ENCODE measurements at places on chromosomes 4 and X.

- DNase-seq = no peak
These were observed 64.2 kb downstream of the SPINK2 start for GRCh38 chr4:56757261-56757746.

- DNase-seq = peak; percentile 70
These were observed 48.9 kb upstream of the AADAT start for GRCh38 chr4:170138580-170139194.

GRCh38 chr4:187128976-187129375, 405.3 kb upstream of the FAT1 start:
- no peak for DNase-seq

DNA sequence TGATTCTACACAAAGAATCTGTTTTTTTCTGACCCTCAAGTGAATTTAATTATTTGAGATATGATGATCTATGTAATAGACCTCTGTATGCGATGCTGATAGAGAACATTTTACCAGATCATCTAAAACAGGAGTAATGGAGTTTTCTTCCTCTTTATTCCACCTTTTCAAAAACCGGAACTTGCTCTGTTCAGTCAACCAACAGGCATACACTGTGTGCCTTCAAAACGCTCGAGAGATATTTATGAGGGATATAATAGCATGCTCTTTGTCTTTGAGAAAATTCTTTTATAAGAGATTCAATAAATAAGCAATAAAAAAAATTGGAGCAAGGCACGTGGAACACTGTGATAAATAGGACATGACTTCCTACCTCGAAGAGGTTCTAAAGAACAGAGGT, 2.0 kb downstream of the NYX start:
- DNase-seq = no peak

DNA sequence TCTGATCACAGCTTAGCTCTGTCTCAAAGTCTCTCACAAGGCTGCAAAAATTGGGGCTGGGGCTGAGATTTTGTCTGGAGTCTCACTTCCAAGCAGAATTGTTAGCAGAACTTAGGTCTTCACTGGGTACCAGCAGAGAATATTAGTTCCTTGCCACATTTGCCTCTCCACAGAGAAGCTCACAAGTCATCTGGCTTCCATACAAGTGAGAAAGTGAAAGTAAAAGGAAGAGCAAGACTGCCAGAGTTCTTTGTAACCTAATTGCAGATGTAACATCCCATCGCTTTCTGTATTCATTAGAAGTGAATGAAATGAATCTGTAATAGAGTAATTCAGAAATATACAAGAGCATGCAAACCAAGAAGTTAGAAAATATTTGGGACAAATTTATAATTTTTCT, 624.1 kb upstream of the GNPDA2 start:
- no peak for DNase-seq

- no peak for DNase-seq
These were observed 103.4 kb downstream of the LUZP4 start for GRCh38 chrX:115392871-115393270.

GRCh38 chr4:138035781-138036258, 206.3 kb downstream of the SLC7A11 start:
- DNase-seq = no peak

DNA sequence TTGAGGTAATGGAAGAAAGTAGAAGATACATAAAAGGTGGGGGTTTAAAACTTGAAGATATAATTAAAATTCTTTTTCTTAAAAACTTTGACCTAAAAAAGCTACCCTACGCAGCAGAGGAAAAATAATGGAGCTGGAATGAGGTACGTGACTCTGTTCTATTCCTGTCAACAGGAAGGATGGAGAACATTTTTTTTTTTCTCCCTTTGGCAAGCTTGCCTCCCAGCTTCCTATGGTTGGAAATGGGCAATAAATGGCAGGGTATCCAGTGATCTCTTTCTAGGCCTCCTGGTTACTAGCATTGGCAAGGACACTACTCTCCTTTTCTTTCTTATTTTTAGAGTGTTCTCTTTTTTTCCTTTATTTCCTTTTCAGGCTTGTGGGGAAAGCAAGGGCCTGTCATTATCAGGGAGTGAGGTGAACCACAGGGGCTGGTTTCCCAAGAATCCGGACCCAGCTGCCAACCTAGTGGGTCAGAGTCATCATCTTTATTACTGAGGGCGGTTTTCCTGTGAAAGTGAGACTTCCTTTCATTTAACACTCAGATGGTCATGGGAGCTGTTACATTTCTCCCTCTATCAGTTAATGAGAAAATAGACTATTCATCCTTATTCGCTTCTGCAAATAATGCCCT, 224.6 kb downstream of the SPRY1 start:
- no peak for DNase-seq

DNA sequence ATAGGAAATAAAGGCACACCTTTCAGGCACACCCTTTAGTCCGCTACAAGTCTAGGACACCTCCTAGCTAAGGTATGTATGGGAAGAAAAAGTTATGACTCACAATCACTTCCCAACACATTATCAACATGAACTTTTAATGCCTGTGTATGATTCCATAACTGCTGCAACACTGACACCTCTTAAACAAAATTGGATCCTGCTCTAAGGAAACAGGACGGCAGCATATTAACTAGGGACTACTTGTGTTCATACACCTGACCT, 2.4 kb upstream of the PPP3CA start:
- DNase-seq = no peak

DNA sequence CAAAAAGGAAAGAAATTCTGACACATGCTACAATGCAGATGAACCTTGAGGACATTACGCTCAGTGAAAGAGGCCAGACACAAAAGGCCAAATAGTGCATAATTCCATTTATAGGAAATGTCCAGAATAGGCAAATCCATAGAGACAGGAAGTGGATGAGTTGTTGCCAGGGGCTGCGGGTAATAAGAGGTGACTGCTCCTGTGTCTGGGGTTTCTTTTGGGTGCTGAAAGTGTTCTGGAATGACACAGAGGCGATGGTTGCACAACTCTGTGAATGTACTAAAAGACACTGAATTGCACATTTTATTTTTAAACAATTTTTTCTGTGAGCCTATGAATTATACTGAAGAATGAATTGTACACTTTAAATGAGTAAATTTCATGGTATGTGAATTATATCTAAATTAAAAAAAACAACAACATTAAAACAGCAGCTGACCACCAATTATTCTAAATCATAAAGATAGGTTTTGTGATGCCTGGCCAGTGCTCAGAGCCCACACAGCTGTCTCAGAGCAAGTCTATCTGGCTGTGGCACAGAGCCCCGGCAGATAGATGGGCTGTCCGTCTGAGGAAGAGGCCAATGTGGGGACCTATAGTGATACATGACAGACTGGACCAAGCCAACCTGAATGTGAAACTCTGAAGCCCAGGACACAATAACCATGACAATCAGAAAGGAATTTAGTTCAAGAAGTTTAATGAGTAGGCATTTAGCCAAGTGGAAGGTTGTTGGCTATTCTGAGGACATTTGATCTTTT, 23.5 kb upstream of the IRAK1 start:
- no peak for DNase-seq

GRCh38 chrX:153549231-153549630, 31.8 kb downstream of the ATP2B3 start:
- no peak for DNase-seq

GRCh38 chrX:9071031-9071650, 37.2 kb upstream of the FAM9B start:
- DNase-seq = no peak

- DNase-seq = no peak
These were observed 24.5 kb upstream of the MAGEA3 start for GRCh38 chrX:152674135-152674534.

- no peak for DNase-seq
These were observed 109.3 kb upstream of the USP9X start for GRCh38 chrX:40975951-40976350.

DNA sequence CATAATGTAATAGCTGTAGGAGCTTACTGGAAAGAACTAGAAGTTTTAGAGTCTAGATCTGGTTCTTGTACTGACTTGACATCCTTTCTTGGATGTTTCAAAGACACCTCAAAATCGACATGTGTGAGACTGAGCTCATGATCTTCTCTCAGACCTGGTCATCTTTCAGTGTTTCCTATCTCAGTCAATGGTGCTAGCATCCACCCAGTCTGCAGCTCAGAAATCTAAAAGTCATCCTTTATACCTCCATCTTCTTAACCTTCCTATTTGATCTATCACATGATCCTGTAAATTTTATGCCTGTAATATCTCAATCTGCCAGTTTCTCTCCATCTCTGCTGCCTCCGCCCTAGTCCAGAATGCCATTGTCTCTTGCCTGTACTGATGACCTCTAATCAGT, 301.9 kb upstream of the PITX2 start:
- no peak for DNase-seq

DNA sequence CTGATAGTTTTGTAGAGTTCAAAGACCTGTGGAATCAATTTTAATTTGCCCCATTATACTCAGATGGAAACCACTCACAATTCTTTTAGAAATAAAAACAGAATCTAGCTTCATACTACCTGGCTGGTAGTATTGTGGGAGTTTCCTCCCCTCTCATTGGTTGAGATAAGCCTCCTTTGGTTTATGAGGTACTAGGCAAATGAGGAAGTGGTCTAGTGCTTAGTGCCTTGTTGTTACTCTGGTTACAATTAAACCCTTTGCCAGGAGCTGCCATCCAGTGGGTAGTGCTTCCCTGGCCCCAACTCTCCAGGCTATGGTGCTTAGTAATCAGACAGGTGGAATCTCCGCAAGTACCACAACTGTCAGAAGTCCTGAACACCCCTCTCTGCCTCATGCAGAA, 118.3 kb downstream of the CDKL5 start:
- DNase-seq = no peak

- DNase-seq = no peak
These were observed 34.8 kb upstream of the DCK start for GRCh38 chr4:70958681-70959080.

- DNase-seq = no peak
These were observed 1143.9 kb downstream of the PDHA2 start for GRCh38 chr4:96983830-96984229.

GRCh38 chrX:67289055-67289499, 254.7 kb upstream of the AR start:
- no peak for DNase-seq

DNA sequence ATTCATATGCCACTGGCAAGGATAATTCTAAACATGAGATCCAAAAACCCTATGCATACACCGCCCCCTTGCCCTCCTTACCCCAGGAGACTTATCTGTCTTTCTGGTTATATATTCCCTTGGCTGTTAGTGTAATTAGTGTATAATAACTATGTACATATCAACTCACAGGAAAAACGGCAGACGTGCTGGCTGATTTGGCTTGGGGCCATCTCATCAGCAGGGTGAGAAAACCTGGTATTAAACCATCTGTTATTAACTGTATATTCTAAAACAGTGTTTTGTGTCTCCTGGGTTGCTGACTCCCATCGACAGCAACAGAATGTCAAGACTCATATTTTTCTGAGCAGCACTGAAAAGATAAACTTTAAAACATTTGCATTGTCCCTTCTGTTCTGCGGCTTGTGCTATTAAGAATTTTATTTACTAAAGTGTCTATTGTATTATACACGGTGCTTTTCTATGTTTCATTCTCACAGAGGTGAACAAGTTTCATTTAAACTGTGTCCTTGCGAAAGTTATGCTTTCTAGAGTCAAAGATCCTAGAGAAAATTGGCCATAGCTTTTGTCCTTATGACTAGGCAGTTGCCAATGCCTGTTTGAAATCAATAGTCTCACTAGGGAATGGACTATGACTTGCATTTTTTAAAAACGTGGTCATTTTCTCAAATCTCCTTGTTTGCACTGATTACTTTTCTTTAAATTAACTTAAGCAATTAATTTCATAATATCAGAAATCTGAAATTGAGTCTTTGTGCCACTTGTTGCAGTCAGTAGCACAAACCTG, 211.5 kb upstream of the MID1 start:
- DNase-seq = no peak

GRCh38 chr4:141047228-141047884, 85.9 kb downstream of the RNF150 start:
- no peak for DNase-seq

- DNase-seq = no peak
These were observed 472.2 kb downstream of the PCDH7 start for GRCh38 chr4:31192341-31192740.

DNA sequence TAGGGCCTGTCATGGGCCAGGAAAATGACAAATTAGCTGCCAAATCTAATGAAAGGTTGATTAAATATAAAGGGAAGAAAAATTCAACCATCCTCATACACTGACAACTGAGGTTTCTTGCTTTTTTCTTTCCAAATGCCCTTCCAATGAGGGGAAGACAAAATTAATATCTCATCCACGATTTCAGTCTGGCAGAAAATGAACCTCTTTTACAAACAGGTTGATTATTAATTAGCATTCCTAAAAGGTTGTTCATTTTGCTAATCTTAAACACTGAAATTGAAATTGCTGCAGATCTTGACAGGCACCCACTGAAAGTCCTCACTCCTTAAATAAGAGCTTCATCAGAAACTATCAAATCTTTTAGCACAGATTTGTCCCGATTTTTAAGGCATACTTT, 45.5 kb downstream of the NPFFR2 start:
- DNase-seq = no peak

- DNase-seq = no peak
These were observed 20.8 kb downstream of the AMOT start for GRCh38 chrX:112819813-112820212.

DNA sequence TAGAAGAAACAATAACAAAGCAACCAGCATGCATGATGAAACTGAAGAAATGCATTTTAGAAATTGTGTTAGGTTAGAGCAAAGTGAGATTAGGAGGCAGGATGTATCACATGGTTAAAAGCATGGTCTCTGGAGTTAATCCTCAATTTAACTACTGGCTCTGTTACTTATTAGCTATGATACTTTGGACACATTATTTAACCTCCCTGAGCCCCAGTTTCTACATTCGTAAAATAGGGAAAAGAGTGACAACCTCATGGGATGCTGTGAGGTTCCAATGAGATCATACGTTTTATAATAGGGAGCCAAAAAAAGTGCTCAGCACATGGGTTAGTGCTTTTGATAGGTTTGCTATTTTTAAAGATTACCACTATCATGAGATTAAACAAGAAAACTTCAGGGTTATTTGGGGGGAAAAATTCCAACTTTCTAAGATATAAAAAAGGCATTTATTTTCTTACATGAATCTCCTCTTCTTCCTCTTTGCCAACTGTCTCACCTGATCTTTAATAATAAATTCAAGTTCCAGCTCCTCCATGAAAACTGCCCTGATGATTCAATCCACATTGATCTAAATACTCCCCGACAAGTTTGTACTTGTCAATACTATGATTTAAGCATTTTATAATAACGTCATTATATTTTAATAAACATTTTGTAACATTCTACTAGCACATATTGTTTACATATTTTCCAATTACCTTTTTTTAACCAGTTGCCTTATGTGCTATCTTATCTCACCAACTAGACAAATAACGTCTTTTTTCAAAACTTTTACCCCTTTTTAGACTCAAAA, 4.6 kb downstream of the SEC31A start:
- DNase-seq = no peak

GRCh38 chrX:15769300-15769954, 20.9 kb upstream of the ZRSR2 start:
- no peak for DNase-seq

All from stimulated activated CD4-positive, alpha-beta T cell treated with anti-CD3 and anti-CD28 coated beads, Interleukin-4, amount 100 ng/mL, for 24 hours (primary cell).